ENCODE measurements at places on chromosomes 5 and 9.
A peak's percentile ranks its signal among the peaks of the same experiment; 100 is the strongest.

DNA sequence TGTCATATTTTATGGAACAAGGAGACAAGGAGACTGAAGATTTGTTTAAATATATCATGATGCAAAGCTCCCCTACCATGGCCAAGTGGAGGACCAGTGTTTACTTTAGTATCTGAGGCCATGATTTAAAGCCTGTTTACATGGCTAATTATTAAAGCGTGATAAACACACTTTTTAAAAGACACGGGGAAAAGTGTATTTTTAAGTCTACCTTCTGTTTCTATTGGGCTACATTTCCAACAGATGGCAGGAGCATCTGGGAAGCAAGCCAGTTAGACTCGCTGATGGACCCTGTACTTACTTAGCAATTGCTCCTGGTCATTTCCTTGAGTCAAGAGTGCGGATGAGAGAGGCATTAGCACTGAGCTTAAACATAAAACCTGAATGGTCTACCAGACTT lies 480.3 kb upstream of the SEMA6A start:
- no peak for DNase-seq

GRCh38 chr9:135896626-135897025 lies 10.7 kb downstream of the CAMSAP1 start:
- DNase-seq: no peak

- no peak for DNase-seq
Measured at GRCh38 chr5:99973779-99974178, 561.4 kb upstream of the FAM174A start.

DNA sequence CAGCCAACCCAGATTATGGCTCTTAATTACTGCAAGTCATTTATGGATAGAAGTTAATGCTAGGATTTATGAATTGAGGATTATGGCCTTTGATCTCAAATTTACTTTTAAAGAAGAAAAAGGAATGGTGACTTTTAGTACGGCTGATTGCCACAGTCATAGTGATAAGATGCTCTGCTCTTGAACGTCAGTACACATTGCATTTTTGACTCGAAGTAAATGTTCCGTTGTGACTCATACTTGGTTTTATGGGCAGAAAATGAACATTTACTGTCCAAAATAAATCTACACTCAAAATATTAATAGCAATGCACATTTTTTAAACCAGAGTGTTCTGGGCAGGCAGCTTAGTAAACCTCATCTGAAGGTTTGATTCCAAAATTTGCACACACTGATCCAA lies 830 bp downstream of the ADAMTSL1 start:
- DNase-seq: no peak

- DNase-seq: no peak
Measured at GRCh38 chr5:172564188-172564587, 76.9 kb upstream of the NEURL1B start.

DNA sequence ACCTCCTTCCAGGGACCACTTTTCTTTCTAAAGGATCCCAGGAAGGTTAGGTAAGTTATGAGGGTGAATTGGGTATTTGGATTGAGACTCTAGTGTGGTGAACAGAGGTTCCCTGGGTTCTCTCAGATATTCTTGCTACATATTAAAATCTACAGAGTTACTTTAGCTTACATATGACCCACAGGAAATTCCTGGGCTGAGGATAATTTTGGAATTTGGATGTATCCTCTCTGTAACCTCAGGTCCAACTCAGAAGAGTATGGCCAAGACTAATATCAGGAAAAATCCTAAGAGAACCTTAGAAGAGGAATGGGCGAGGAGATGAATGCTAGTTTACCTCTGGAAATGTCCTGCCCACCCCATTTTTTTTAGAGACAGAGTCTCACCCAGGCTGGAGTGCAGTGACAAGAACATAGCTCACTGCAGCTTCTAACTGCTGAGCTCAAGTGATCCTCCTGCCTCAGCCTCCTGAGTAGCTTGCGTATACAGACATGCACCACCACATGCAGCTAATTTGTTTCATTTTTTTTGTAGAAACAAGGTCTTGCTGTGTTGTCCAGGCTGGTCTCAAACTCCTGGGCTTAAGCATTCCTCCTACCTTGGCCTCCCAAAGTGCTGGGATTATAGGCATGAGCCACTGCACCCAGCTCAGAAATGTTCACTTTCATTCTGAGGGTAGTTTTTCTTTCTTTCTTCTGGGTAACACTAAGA lies 196.4 kb downstream of the ARHGEF28 start:
- DNase-seq: no peak

GRCh38 chr9:124708074-124708473 lies 63.0 kb downstream of the NR6A1 start:
- no peak for DNase-seq

- no peak for DNase-seq
Measured at GRCh38 chr9:89219637-89220036, 41.0 kb upstream of the SHC3 start.

DNA sequence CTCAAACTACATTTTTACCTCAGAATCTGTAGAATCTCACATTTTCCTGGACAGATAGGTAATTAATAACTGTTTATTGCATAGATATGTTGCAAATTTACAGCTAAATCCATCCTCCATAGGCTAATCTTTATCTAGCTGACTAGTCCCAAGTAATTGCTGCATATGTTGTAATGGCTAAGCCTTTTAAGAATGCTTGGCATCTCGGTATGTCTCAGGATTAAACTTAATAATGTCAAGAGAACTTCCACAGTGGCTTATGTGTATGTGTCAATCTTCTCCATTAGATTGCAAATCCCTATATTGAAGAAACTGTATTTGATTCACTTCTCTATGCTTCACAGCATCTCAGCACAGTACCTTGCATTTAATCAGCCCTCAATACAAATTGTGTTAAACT lies 131.9 kb downstream of the PRDM9 start:
- no peak for DNase-seq

GRCh38 chr9:74755999-74756398 lies 131.7 kb downstream of the TRPM6 start:
- DNase-seq: no peak

DNA sequence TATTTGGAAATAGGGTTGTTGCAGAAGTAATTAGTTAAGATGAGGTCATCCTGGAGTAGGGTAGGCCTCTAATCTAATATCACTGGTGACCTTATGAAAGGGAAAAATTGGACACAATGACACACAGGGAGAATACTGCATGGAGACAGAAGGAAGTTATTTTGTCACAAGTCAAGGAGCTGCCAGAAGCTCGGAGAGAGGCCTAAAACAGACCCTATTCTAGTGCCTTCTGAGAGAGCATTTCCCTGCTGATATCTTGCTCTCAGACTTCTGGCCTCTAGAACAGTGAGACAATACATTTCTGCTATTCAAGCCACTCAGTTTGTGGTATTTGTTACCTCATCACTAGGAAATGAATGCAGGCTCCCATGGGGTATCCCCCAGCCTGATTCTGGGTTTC lies 332.9 kb downstream of the CSNK1G3 start:
- no peak for DNase-seq

DNA sequence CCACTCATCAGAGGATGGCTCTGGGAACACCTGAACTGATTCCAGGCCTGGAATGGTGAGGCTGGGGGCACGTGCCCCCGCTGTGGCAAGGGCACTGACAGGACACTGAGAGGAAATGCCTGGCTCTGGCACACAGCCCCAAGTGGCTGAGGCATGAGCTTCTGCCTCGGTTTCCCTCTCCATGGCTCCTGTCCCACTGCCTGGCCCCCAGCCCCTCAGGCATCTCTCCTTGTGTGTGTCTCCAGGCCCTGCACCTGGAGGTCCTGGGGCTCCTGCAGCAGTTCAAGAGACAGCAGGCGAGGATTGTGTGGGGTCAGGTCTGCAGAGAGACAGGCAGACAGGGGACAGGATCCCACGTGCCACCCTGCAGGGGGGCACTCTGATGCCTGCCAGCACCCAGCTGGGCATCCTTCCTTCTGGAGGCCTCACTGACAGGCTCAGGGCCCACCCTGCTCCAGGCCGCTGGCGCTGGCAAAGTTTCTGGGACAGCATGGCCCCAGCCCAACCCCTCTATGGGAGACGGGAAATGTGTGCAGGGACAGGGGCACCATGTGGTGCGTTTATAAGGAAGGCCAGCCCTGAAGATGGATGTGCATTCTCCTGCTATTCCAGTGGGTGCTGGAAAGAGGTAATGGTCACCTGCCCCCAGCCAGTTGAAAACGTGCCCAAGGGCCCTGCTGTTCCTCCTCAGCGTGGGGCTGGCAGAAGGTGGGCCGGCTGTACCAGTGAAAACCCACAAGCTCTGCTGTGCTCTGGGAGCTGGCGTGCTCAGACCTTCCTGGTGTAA lies 66.0 kb downstream of the RASGEF1C start:
- DNase-seq: no peak

DNA sequence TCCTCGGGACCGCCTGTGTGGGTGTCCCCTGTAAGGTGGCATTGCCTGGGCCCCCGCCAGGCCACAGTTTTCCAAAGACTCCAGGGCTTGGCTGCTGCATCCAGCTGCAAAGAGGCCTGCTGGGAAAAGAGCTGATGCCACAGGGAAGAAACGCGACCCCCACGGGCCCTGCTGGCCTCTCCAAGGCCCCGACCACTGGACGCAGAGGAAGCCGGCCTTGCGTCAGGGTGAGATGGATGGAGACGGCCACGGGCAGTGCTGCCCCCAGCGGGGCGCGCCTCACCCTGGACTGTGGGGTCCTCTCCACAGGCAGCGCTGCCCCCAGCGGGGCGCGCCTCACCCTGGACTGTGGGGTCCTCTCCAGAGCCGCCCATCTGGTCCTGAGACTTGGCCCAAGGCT lies 21.3 kb upstream of the SLC6A19 start:
- DNase-seq: no peak

DNA sequence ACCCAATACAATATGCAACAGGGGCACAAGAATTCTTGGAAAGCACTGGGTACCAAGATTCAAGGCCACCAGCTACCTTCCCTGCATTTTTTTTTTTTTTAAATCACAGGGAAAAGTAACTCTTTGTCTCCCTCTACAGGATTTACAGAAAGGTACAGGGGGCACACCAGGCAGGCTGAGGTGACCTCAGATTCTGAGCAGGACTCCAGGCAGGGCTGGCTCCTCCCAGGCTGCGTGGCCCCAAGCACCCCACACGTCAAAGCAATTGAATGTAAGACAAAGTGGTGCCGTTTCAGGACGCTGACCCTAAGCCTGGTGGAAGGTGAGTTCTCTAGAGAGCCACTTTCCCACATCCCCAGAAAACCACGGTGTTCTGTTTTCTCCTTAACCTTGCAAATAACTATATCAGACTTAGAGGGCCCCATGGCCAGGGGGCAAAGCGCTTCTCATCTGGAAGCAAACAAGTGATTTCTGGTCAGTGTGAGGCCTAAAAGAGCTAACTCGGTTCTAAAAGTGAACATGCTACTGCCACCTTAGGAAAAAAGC lies 222.6 kb downstream of the ROR2 start:
- peak; percentile 66 for DNase-seq
